ENCODE measurements at places on chromosomes 4 and X.

- no peak for DNase-seq
Measured at GRCh38 chr4:32133141-32133540, 1413.0 kb downstream of the PCDH7 start.

- DNase-seq: no peak
Measured at GRCh38 chr4:17260166-17260907, 251.6 kb downstream of the QDPR start.

DNA sequence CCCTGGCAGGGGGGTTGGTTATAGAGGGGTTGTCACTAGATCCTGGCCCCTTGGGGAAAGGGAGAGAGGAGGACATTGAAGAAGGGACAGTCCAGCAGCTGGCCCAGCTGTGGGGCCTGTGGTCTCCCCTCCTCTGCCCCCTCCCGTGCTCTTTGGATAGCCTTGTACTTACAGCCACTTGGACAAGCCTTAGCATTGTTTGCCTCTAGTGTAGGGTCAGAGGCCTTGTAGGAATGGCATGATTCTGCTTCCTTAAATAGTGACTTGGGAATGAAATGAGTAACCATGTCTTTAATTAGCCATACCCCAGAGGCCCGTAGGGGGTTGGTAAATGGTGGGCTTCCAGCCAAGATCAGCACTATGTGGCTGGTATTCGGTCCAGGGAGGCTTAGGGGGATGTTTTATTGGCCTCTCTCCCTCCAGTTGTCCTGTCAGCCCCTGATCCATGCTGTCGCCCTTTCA is 230.6 kb downstream of the PTTG2 start:
- DNase-seq: no peak

DNA sequence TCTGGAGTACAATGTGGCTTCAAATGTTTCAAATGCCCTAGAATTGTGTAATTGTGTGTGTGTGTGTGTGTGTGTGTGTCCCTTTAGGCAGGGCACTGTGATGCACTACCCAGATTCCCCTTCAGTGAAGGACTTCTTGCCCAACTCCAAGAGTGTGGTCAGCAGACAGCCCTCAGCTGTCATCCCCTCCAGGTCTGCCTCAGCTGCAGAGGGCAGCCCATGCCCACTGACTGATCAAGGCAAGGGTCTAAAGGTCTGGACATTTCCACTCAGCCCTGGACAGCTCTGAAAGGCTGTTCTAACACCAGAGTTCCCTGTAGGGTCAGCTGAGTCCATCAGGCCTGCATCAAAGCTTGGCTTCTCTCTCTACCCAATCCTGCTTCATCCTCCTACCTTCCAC is 83.9 kb upstream of the USP9X start:
- no peak for DNase-seq

- DNase-seq: no peak
Measured at GRCh38 chr4:1502976-1503375, 96.7 kb upstream of the NKX1-1 start.

DNA sequence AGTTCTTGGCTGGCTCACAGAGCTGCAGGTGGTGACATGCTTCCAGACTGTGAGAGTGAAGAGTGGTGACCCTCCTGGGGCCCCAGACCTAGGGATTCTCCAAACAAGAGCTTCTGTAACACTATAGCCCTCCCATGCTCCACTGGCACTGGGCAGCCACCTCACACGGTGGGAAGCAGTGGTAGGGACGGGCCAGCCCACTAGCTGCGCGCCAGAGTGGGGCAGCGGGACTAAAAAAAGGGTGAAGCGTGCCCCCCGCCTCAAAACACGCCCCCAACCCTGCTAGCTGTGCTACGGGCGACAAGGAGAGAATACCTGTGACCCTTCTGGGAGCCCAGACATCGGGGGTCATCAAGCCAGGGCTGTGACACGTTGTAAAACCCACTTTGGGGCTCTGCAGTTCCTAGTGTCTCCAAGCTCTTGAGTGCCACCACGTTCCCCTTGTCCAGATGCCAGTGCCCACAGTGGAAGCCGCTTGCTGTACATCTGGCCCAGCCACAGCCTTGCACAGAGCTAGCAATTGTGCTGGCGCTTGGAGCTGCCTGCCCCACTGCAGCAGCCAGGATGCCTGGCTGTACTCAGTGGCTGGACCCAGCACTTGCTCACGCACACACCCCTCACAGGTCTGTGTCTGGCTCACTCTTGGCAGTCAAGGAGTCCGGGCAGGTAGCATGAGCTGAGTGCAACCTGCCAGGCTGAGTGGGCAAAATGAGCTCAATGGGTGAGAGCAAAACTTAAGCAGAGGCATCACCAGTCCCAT is 100.0 kb downstream of the DCAF12L2 start:
- no peak for DNase-seq

DNA sequence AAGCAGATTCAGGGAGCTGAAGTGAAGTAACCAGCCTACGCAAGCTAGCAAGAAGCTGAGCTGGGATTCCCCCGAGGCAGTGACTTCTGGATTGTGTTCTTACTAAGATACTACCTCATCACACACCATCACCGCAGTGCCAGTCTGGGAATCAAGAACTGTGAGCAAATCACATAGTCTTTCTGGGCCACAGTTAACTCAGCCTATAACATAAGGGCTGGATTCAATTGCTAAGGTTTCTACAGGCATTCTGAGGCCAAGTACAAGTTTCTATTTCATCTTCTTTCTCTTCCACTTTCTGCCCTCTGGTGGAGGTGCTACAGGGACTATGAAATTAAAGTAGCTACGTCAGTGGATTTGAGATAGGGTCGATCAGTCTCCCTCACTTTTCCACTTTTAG is 1.4 kb upstream of the CORIN start:
- DNase-seq: no peak

GRCh38 chr4:115851918-115852766 is 738.7 kb upstream of the NDST4 start:
- no peak for DNase-seq

GRCh38 chr4:150205016-150205415 is 126.8 kb downstream of the DCLK2 start:
- no peak for DNase-seq

DNA sequence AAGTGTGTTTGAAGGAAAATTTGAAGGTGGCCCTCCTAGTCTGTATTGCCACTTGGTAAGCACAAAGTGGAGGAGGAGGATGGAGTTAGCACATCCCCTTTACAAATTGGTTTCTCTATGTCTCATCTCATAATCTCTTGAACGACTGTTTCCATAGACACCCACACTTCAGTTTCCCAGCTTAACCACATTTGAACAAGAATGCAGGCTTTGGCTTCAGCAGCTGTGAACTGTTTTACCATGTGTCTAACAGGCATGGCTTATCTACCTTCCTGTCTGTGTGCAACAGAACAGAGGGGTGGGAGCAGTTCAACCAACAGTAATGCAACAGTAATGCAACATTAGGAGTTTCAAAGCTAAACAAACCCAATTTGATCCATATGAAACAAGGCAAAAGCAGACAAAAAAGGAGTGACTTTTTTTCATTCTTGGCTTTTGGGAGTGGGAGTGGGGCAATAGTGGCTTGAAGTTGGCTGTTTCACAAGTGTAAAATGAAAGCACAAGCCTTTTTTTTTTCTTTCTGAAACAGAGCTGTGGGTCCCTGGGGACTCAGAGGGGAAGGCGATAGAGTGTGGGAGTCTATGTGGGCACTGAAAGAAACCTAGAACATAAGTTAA is 108.0 kb downstream of the ITM2A start:
- DNase-seq: no peak

DNA sequence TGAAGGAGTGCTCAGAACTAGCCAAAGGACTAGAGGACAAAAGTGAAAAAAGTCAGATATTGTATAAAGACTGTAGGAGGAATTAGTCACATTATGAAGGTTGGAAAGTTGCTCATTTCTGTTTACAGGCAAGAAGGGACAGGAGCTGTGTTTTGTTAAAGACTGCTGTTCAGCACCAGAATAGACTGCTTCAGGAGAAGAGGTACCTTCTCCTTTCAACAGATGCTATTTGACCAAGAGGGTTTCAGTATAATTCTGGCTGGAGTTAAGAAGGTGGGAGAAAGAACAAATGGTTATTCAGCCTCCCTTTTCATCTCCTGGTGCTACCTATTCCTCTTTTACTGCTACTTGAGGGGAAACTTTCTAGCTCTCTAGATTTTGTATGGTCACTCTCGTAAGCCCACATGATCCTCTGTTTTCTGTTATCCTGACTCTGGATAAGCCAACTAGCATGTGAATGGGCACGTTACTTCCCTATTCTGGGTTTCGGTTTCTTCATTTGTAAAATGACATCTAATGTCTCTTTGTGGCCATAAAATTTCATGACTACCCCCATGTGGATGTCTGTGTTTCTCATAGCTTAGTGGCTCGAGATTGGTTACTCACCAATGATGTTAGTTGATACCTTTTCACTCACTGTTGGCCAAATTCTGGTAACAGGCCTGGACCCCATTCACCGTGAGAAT is 68.9 kb downstream of the SH2D1A start:
- no peak for DNase-seq

- no peak for DNase-seq
Measured at GRCh38 chr4:32680946-32681345, 1960.8 kb downstream of the PCDH7 start.

- DNase-seq: no peak
Measured at GRCh38 chr4:155632310-155632840, 34.3 kb upstream of the GUCY1A1 start.

DNA sequence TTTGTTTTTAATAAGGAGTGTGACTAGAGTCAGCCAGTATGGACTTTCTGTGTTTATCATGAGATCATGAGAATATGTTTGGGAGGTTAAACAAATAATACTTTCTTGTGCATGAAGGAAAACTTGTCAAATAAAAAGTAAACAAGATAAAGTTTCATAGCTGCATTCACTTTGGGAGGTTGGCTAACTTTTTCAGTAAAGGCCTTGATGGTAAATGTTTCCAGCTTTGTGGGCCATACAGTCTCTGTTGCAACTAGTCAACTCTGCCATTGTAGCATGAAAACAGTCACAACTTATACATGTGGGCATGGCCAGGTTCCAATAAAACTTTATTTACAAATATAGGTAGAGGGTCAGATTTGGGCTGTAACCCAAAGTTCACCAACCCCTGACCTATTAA is 150.4 kb downstream of the MID1 start:
- no peak for DNase-seq

DNA sequence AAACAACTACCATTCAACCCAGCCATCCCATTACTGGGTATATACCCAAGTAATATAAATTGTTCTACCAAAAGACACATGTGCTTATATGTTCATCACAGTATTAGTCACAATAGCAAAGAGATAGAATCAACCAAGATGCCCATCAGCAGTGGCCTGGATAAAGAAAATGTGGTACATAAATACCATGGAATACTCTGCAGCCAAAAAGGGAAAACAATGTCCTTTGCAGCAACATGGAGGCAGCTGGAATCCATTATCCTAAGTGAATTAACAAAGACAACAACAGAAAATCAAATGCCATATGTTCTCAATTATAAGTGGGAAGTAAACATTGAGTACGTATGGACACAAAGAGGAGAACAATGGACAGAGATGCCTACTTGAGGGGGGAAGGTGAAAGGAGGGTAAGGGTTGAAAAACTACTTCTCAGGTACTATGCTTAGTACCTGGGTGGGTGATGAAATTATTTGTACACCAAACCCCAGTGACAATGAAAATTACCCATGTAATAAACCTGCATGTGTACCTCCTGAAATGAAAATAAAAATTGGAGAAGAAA is 632.1 kb upstream of the AADAT start:
- DNase-seq: no peak

GRCh38 chr4:110005461-110006056 is 92.9 kb downstream of the EGF start:
- peak; percentile 11 for DNase-seq

DNA sequence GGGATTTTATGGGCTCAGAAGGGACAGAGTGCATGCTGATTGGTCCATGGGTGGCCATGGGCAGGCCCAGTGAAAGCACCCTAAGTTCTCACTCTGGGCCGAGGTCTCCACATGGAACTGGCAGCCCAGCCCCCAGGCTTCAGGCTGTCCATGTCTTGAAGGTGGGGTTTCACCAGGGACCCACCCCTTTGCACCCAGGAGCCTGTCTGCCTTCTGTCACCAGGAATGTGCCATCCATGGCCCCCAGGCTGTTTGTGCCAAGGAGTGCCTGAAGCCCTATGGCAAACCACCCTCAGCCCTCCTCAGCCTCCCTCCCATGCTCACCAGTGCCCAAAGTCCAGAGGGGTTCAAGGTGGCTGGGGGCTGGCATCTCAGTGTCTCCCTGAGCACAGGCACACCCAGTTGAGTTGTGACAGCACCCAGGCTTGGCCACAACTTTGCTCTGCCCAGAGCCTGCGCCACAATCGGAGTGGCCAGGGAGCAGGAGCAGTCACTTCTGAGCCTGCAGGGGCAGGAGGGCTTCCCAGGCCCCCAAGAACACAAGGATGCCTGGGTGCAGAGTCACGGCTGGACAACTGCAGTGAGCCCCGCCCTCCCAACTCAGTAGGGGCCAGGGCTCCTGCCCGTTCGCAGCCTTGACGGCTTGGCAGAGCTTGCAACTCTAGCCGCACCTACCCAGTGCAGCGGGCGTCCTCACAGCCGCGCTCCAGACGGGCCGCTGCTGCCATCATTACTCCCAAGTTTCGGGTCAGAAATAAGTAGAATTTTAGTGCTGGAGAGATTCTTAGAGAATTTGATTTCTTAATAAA is 185.3 kb upstream of the NUDT6 start:
- DNase-seq: no peak

DNA sequence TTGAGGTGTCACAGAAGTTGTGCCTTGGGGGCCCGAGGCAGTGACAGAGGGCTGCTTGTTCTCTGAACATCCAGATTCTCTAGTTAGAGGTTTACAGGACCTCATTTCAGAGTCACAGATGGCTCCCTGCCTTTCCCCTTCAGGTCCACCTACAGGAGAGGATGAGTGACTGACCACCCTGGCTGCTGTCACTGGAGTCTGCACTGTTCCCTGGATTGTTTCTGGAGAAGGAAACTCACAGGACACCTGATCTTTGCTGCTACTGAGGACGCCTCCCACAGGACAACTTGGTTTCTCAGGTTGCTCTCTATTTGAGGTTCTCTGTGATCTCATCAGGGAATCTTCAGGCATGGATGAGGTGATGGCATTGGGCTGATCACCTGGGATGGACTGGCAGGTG is 58.3 kb downstream of the GPRIN3 start:
- no peak for DNase-seq

DNA sequence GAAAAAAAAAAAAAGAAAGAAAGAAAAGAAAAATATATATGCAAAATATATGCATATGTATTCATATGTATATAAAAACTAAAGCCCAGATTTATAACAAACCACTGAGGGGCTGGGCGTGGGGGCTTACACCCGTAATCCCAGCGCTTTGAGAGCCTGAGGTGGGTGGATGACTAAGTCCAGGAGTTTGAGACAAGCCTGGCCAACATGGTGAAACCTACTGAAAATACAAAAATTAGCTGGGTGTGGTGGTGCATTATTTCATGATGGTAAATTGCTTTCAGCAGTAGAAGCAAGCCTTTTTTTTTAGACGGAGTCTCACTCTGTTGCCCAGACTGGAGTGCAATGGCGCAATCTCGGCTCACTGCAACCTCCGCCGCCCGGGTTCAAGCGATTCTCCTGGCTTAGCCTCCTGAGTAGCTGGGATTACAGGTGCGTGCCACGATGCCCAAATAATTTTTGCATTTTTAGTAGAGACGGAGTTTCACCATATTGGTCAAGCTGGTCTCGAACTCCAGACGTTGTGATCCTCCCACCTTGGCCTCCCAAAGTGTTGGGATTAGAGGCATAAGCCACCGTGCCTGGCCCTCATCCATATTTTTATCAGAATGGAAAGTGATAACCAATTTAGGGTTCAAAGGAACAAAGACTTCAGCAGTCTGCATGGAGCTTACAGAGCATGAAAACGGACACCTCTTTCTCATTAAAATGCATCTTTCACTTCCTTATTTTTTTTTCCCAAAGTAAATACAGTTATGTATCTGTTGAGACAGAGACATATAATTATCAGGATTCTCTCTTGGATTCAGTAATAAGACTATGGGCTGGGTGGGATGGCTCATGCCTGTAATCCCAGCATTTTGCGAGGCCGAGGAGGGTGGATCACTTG is 27.7 kb upstream of the MOB1B start:
- no peak for DNase-seq

Measured in NCI-H774 (cell line).